ENCODE measurements at places on chromosomes 5 and 9.

DNA sequence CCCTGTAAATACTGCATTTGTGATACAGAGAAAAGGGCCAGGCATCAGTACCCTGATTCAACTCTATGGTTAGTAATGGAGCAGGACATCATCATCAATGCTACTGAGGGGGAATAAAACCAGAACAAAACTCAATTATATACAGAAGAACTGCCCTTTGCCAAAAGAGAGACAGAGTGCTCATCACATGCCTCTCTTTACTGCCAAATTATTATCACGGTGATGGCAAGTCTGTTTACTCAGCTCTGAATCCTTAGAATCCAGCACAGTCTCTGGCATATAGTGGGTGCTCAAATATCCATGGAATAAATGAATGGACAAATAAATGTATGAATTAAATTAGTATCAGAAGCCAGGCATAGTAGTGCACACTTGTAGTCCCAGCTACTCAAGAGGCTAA is 130.2 kb downstream of the TTC39B start:
- DNase-seq: no peak

DNA sequence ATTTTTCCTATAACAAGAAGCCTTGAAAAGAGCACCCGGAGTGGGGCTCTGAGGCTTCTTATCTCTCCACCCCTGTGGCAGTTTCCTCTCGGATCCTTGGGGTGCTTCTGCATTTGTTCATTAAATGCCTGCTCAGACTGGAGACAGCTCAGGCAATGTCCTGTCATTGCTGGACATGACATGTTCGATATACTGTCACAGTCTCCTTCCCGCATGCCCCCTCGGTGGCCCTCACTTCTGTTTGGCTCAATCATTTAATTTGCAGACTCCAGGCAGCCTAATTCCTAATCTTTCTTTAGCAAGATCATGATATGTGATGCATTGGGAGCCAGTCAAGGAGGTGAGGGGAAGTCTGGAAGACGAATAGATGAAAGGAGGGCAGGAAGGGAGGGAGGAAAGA is 37.5 kb upstream of the CPEB4 start:
- DNase-seq: no peak

GRCh38 chr5:112669328-112669963 is 68.2 kb upstream of the APC start:
- DNase-seq: no peak

GRCh38 chr9:124384210-124384609 is 31.0 kb downstream of the PSMB7 start:
- no peak for DNase-seq

- DNase-seq: no peak
Measured at GRCh38 chr5:69217151-69217511, 17.6 kb upstream of the CDK7 start.

- DNase-seq: no peak
Measured at GRCh38 chr9:130498298-130498917, 53.6 kb downstream of the ASS1 start.

GRCh38 chr5:92951746-92952145 is 629.3 kb downstream of the NR2F1-AS1 start:
- DNase-seq: no peak

- no peak for DNase-seq
Measured at GRCh38 chr5:36334315-36334714, 32.6 kb upstream of the RANBP3L start.

DNA sequence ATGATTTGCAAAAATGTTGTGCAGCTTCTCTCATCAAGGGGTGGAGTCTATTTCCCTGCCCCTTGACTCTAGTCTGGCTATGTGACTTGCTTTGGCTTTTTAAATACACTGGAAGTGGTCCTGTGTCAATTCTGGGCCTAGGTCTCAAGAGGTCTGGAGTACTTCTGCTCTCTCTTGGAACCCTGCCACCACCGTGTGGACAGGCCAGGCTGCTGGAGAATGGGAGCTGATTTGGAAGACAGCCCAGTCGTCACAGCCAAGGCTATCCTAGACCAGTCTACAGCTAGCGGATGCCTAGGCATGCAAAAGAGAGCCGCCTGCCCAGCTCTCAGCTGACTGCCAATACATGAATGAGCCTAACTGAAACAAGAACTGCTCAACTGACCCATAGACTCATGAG is 56.7 kb upstream of the CLINT1 start:
- no peak for DNase-seq

- DNase-seq: no peak
Measured at GRCh38 chr9:94576131-94576530, 17.5 kb downstream of the FBP2 start.

DNA sequence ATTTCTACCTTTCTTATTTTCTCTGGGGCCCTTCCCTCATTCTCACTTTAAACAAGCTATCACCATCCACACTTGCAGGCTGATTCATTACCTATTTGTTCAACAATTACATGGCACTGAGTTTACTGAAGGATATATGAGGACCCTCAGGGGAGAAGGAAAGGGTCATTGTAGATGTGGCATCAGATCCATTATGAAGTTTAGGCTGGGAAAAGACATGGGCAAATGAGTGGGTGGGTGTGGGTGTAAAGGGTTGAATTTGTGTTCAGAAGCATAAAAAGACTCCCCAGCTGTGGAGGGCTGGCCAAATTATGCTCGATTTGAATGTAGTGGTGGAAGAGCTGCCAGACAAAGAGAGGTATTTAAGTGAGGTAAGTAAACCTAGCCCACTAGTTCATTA is 55.9 kb upstream of the MTAP start:
- DNase-seq: no peak

GRCh38 chr9:133054194-133054890 is 7.4 kb upstream of the CEL start:
- DNase-seq: no peak

- no peak for DNase-seq
Measured at GRCh38 chr5:145772466-145772865, 62.7 kb downstream of the PRELID2 start.

DNA sequence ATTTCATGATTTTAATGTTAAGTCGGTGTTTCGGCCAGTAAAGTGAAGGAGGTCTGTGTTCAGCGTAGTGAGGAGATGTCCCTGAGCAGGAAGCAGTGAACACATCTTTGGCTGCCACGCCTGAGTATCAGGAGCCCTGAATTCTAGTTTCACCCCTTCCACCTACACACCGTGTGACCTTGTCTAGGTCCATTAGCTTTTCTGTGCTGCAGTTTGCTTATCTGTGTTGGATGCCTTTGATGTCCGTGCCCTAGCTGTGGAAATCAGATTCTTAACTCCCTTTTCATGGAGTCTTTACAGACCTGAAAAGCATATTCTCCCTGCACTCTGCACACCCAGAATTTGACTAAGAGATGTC is 601 bp downstream of the FBXO38 start:
- peak; percentile 17 for DNase-seq

GRCh38 chr5:68983043-68983442 is 110.8 kb upstream of the SLC30A5 start:
- DNase-seq: no peak

- DNase-seq: peak; percentile 58
Measured at GRCh38 chr9:130860458-130861316, 25.6 kb downstream of the ABL1 start.

GRCh38 chr5:1503241-1504068 is 20.3 kb downstream of the LPCAT1 start:
- no peak for DNase-seq

GRCh38 chr9:14863402-14863801 is 46.8 kb downstream of the FREM1 start:
- DNase-seq: peak; percentile 24

GRCh38 chr5:127892467-127893207 is 189.4 kb downstream of the CCDC192 start:
- DNase-seq: no peak

- no peak for DNase-seq
Measured at GRCh38 chr5:73367650-73368049, 80.9 kb downstream of the FOXD1 start.

DNA sequence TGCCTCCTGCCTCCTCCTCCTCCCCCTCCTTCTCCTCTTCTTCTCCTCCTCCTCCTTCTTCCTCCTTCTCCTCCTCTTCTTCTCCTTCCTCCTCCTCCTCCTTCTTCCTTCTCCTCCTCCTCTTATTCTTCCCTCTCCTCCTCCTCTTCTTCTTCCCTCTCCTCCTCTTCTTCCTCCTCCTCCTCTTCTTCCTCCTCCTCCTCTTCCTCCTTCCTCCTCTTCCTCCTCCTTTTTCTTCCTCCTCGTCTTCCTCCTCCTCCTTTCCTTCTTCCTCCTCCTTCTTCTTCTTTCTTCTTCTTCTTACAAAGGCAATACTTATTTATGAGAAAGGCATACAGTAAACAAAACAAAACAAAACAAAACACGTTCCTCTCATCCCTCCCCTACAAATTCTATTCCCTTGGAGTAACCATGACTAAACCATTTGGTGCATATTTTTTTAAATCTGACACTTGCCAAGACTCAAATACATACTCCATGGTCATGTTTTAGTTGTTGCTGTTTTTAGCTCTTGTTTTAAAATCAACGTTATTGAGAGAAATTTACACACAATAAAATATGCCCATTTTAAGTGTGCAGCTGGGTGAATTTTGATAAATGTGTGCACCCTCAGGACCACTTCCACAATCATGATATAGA is 135.6 kb downstream of the FOXD1 start:
- no peak for DNase-seq

DNA sequence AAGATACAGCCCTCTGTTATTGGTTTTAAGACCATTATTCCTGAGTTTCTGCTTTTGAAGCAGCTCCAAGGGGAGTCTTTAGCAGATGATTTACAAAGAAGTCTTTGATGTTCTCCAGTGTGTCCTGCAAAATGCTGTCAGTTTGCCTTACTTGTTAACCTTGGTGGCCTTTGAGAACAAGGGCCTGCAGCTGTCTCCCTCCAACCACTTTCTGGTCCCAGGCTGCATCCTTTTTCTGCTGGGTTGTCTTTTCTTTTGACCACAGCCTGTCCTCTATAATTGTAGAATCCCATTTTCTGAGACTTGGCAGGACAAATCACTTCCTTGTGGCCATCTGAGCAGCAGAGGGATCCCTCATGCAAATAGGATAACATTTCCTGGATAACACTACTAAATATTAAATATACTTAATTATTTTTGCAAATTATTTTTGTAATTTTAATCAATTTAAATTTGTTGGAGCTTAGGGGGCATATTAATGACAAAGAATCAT is 281.4 kb downstream of the DMRT2 start:
- no peak for DNase-seq

- no peak for DNase-seq
Measured at GRCh38 chr5:88390096-88390441, 121.4 kb upstream of the TMEM161B start.

GRCh38 chr9:5449521-5450358 is 602 bp upstream of the CD274 start:
- DNase-seq: no peak

DNA sequence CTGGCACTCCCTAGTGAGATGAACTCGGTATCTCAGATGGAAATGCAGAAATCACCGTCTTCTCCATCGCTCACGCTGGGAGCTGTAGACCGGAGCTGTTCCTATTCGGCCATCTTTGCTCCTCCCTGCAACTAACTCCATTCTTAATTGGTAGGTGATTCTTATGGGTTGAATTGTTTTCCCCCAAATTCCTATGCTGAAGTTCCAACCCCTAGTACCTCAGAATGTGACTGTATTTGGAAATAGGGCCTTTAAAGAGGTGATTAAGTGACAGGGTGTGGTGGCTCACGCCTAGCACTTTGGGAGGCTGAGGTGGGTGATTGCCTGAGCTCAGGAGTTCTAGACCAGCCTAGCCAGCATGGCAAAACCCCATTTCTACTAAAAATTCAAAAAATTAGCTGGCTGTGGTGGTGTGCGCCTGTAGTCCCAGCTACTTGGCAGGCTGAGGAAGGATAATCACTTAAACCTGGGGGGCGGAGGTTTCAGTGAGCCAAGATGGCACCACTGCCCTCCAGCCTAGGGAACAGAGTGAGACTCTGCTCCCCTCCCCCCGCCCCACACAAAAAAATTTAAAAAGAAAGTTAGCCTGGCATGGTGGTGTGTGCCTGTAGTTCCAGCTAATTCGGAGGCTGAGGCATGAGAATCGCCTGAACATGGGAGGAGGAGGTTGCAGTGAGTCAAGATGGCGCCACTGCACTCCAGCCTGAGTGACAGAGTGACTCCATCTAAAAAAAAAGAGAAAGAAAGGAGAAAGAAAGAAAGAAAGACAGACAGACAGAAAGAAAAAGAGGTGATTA is 25.2 kb upstream of the FOCAD start:
- peak; percentile 56 for DNase-seq

DNA sequence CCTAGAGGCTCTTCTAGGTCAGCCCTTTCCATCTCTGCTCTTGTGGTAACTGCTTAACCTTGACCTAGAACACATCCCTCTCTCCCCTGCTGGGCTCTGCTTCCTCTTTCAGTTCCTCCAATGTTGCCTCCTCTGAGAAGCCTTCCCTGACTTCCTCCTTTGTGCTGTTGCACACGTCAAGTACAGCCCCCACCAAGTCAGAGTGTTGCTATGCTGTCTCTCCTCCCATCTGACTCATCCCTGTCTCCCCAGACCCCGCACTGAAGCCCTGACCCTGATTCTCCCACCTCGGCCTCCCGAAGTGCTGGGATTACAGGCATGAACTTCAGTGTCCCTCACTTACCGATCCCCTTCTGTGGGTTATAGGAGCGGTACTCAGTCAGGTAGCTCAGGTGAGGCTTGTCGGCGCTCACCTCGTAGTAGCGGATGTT is 10.4 kb upstream of the TRIM14 start:
- no peak for DNase-seq

GRCh38 chr5:15991586-15991985 is 188.0 kb downstream of the MARCHF11 start:
- no peak for DNase-seq

Data from GM23338 (cell line).